ENCODE measurements at places on chromosomes 7 and 10.
A peak's percentile ranks its signal among the peaks of the same experiment; 100 is the strongest.

DNA sequence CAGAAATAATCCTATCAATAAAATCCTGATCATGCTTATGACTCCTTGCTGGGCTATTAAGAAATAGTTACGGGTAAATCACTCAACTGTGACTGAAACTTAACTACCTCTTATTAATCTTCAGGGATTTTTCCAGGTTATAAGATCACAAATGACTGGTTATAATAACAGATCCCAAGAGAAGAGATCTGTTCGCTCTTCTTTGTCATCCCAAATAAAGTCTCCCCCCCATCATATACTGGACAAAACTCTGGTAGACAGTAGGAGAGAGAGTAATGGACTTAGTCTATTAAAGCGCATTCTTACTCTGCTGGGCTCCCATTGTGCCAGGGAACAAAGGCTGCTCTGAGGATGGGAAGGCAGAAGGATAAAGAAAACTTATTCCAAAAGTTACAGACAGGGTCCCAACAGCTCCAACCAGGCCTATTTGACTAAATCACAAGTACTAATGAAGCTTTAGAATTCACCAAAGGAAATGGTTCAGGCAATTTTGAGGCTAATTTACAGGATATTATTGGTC, 233.7 kb downstream of the DGKI start:
- no peak for DNase-seq

- DNase-seq, result no peak
Measured at GRCh38 chr7:55534916-55535590, 37.2 kb downstream of the VOPP1 start.

GRCh38 chr7:81462672-81463071, 307.2 kb downstream of the HGF start:
- no peak for DNase-seq

- DNase-seq, result no peak
Measured at GRCh38 chr7:119232091-119232490, 1007.6 kb downstream of the ANKRD7 start.

- no peak for DNase-seq
Measured at GRCh38 chr7:136194878-136195277, 217.7 kb upstream of the MTPN start.

DNA sequence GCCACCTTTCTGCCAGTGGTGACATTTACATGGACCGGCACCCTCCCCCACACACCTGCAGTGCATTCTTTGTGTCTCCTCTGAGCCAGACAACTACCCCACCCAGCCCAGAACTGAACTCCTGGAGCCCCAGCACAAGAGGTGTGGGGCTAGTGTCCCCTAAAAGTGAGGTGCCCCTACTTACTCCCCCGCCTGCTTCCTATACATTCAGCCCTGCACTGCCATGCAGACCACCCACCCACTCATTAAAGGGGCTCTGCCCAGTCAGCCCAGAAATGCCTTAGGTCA, 1.9 kb downstream of the SAP25 start:
- no peak for DNase-seq

- no peak for DNase-seq
Measured at GRCh38 chr10:110239892-110240291, 32.5 kb downstream of the MXI1 start.

DNA sequence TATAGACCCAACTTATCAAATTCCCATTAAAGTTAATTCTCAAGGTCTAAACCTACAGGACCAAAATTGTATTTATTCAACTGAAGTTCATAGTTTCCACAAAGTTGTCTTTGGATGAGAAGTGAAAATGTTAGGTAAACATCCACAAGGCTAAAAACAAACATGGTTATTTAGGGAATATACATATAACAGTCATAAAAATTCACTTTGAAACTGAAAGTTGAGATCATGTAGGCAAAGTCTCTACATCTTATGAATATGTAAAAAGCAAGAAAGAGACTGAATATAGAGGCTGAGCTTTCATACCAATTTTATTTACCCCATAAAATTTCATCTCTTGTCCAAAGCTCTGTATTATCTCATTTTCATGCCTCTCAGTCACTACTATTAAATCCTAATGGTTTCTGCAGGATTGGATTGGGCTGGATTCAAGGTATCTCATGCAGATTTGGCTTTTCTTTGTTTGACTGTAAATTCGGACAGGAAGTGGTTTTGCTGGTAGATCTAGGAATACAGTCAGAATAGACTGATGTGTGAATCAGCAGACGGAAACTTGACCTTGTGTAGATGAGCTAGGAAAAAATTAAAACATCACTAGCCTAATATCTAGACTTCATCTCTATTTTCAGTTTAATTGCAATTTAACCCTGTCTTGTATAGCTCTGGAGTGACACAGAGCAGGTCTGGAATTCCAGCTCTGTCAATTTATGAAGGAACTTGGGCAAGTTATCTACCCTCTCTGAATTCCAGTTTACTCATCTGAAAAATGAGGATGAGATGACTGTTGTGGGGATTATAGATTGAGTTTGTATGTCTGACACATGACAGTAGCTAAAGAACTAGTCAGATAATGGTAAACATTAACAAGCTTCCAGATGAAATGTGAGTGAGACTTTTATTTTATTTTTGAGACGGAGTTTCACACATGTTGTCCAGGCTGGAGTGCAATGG, 27.3 kb upstream of the SKAP2 start:
- no peak for DNase-seq

GRCh38 chr10:36621346-36621745, 504.1 kb upstream of the ANKRD30A start:
- DNase-seq, result no peak

GRCh38 chr7:155610633-155611193, 33.7 kb upstream of the RBM33 start:
- DNase-seq, result no peak

DNA sequence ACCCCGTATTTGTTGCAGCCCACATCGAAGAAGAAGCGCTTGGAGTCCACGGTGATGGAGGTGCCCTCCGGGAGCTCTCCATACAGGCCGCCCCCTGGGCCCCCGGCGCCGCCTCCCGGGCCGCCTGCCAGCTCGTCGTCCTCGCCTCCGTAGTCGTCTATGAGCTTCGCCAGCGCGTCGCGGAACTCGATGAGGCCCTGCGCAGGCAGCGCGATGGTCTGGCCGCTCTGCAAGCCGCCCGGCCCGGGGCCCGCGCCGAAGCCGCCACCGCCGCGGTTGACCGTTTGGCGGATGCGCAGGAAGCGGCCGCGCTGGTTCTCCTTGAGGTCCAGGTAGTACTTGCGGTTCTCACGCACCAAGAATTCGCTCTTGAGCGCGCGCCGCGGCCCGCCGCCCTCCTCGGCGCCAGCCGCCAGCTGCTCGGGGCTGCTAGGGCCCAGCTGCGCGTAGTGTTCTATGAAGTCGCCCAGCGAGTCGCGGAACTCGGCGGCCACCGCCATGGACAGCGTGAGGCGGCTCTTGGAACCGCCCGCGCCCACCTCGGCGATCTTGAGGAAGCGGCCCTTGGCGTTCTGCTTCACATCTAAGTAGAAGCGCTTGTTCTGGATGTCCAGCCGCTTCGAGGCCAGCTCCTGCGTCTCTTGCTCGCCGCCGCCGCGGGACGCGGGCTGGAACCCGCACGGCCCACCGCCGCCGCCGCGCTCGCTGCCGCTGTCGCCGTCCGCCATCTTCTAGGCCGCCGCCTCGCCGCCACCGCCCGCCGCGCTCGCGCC, 523 bp downstream of the PURB start:
- peak; percentile 49 for DNase-seq

DNA sequence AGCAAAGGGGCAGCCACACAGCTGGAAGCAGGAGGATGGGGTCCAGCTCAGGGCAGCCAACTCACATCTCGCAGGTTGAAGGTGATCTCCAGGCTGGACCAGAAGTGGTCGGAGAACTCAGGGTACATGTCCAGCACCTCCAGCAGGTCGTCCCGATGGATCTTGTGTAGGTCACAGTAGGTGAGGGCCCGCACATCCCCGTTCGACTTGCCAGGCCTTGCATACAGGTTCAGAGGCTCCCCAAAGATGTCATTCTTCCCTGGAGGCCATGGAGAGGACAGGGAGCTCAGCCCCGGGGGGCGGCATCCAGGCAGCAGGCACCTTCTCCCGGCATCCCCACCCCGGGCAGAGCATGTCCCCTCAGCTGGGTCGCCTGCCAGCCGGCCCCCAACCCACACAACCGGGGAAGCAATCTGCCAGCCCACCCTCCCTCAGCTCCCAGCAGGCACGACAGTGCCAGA, 29.3 kb downstream of the KCNH2 start:
- DNase-seq, result no peak

GRCh38 chr7:50661345-50662040, 96.3 kb upstream of the DDC start:
- peak; percentile 65 for DNase-seq

GRCh38 chr10:104085801-104086400, at the start of gene COL17A1:
COL17A1 (minus strand) TSS chr10:104085880; CDS start chr10:104080673, 5,207 bp downstream.
- no peak for DNase-seq

DNA sequence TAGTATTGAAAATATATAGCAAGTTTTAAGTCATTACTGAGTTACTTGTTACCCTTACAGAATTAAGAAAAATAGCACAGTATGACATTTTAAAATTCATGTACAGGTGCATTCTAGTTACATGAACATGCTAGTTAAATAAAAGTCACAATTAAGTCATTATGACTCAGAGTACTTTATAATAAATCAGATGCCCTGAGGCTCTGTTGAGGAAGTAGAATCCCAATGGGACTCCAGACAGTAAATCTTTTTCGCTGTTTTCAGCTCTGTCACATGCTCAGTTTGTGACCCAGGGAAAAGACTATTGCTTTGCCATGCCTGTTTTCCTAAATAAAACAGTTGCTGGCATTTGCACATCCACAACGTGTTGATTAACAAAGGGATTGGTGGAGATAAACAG, 21.0 kb downstream of the NUDT13 start:
- no peak for DNase-seq

- no peak for DNase-seq
Measured at GRCh38 chr7:102943423-102944169, 30.8 kb downstream of the LRRC17 start.

GRCh38 chr7:16344927-16345326, 76.4 kb downstream of the CRPPA start:
- DNase-seq, result no peak

DNA sequence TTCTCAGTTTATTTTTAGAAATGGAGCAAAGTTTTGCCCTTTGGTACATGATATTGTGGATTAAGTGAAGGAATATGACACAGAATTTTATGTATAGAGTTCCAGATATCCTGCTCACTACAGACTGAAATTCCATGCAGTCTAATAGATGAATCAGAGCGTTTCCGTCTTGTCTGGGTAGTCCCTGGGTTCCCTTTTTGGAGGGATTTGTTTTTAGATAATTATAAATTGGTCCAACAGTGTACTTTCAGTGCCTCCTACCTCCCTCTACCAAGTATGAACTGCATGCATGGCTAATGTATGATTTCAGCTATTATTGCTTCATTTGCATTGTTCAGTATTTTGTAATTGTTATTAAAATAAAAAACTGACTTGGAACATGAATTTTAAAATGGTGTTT, 74.4 kb downstream of the SEPTIN7 start:
- DNase-seq, result no peak

- no peak for DNase-seq
Measured at GRCh38 chr7:74002474-74003017, 25.4 kb upstream of the ELN start.

GRCh38 chr10:44949915-44950314, 9.7 kb upstream of the RASSF4 start:
- DNase-seq, result no peak

DNA sequence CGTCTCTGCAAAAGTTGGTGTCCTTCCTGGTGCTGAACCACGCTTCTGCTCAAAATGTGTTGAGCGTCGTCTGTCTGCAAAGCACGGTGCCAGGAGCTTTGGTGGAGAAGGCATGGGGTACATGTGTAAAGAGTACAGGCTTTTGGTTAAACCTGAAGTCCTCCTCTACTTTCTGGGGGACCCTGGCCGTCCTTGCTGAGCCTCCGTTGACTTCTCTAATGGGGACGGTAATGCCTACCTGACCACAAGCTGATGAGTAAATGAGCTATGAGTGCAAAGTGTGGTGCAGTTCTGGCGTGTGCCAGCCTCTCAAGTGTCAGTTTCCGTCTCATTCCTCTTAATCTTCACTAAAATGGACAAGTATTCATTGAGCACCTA, 527 bp upstream of the HERPUD2 start:
- DNase-seq, result no peak

DNA sequence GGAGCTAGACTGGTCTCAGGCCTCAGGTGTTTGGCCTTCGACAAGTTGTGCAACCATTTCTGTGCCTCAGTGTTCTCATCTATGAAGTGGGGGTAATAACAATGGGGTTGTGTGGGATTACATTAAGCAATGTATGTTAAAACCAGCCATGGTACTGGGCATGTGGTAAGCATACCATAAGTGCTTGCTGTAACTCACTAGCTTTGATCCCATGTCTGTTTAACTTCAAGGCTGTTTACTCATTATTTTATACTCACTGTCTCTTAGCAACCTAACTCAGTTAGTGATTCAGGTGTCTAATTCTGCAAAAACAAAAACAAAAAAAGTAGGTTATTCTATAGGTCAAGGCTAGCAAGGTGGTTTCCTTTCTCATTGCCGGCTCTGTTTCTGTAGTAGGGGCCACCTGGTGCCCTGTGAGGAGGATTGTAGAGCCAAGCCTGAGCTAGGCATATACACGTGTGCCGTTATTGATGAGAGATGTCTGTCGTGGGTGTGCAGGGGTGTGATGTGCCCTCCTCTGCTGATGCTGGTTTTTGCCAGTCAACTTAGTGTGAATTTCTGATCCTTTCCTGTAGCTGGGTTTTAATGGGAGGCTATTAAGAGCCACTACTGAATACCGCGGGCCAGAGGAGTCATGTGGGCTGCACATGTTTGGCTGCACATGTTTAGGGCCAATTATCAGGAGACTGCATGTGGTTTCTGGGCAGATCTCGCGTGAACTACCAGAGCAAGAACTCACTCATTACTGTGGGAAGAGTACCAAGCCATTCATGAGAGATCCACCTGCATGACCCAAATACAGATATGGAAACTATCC, 56.2 kb downstream of the EEPD1 start:
- no peak for DNase-seq

GRCh38 chr10:49633327-49634068, 19.7 kb downstream of the CHAT start:
- no peak for DNase-seq

DNA sequence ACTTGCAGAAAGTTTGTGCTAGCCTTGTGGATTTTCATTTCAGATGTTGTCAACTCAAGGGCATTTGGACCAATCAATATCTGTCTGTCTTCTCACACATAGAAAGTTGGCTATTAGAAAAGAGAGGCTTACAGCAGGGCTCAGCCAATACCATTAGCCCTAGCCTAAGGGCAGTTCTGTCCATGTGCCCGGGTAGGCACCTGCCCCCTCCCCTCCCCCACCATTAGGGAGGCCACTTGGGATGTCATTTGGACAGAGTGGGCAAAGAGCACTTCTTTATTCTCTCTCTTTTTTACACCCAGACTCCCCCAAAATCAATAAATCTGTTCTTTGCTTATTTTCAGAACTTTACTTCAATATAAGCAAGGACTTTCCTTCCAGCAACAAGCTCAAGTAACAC, 188.5 kb upstream of the MKI67 start:
- no peak for DNase-seq

GRCh38 chr7:12069757-12070156, 141.3 kb upstream of the TMEM106B start:
- DNase-seq, result no peak

- DNase-seq, result no peak
Measured at GRCh38 chr10:123945325-123945920, 53.8 kb upstream of the CPXM2 start.

Measured in NCI-H774 (cell line).